ENCODE measurements at places on chromosomes 3 and 15. TPM values are rescaled to one million over a fixed set of nuclear protein-coding genes. Genes with fewer than 3 reads are reported as not detected.

RAB6B gene
- total RNA-seq = 1.5 TPM

GRCh38 chr3:117512975-117513374, 803.4 kb downstream of the TUSC7 start:
- DNase-seq = no peak

DNA sequence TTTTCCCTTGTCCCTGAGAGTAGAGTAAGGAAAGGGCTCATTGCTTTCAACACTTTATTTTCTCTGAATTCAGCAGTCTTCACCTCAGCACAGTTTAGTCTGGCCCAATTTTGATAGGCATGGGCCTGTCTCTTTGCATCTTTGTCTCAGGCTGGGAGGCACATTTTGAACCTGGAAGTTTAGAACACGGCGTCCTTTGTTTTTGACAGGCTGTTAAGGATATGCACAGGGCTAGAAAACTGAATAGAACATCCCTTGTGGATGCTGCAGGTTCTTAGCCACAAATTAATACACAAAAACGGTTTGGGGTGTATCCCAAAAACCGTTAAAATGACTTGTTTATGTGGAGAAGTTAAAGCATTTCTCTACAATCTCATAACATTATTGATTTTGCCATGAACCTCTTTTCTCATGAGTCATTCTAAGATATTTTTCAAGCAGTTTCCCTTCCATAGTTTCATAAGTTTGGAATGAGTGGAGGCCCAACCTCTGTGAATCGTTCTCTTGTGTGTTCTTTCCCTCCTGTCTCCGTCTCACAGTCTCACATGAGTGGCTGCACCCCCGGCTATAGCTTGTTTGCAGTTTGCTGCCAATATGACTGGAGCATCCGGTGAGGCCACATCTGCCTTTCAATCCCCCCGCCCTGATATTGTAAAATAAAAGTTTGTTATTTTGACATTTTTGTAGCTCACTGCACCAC, 192.9 kb upstream of the EIF1B start:
- DNase-seq = no peak

NOX5 gene
- not detected for total RNA-seq

DNA sequence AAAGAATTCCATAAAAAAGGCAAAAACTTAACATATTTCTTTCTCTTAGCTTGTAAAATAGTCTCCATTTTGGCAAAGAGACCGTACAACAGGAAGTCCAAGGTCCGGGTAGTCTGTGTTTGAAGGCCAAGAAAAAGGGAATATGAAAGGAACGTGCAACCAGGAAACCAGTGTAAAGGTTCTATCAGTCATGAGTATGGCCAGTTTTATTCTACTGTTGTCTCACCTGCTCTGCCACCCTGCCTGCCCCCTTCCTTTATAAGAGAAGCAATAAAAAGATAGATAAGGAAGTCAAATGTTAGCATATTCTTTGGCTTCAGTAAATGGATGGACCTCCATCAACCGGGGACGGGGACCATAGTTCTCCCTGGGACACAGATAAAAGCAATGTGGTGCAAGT, 370.6 kb upstream of the ROBO2 start:
- no peak for DNase-seq

- DNase-seq = no peak
Measured at GRCh38 chr15:78149805-78150751, 916 bp downstream of the IDH3A start.

DNA sequence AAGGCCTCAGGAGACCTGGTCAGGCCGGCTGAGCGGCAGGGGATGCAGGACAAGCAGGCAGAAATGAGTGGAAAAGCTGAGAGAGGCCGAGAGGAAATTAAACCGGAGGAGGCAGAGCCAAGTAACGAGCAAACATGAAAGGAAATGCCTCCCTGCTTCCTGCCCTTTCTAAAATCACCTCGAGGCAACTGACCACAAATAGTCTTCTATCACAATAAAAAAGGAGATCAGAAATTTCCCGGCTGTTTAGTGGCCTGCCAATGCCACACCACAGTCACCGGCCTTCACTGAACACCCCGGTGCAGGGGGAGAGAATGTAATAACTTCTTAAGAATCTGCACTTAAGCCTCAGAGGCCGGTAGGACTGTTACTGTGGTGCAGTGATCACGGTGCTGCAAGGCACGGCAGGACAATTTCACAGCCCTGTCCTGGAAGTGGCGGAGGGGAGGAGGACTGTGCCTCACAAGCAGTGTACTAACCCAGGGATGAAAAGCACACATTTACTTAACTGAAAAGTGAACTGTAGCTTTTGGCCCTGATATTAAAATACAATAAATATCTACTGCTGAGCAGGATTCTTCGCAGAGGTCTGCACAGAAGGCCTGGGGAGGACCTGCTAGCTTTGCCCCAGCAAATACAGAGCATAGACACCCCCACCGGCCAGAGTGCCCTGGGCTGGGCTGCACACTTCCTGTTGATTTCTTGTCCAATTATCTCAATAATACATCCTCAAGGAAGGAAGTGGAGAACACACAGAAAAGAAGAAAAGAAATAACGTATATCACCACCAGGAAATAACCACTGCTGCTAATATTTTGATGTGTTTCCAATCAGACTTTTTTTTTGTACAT, 183.5 kb upstream of the NSMCE3 start:
- no peak for DNase-seq

GRCh38 chr3:107384907-107385306, 7.7 kb downstream of the CCDC54 start:
- DNase-seq = no peak

- no peak for DNase-seq
Measured at GRCh38 chr15:74215958-74216357, 13.4 kb upstream of the STRA6 start.

NECTIN3 gene
- 60.3 TPM for total RNA-seq

GRCh38 chr3:122183521-122183892, at the start of gene CASR:
CASR (plus strand) TSS chr3:122183668; CDS start chr3:122254190, 70,522 bp downstream.
- DNase-seq = no peak

GRCh38 chr3:36457667-36458066, 77.4 kb downstream of the STAC start:
- no peak for DNase-seq

CHRM5 gene
- total RNA-seq = not detected

EBLN2 gene
- 13.3 TPM for total RNA-seq

DNA sequence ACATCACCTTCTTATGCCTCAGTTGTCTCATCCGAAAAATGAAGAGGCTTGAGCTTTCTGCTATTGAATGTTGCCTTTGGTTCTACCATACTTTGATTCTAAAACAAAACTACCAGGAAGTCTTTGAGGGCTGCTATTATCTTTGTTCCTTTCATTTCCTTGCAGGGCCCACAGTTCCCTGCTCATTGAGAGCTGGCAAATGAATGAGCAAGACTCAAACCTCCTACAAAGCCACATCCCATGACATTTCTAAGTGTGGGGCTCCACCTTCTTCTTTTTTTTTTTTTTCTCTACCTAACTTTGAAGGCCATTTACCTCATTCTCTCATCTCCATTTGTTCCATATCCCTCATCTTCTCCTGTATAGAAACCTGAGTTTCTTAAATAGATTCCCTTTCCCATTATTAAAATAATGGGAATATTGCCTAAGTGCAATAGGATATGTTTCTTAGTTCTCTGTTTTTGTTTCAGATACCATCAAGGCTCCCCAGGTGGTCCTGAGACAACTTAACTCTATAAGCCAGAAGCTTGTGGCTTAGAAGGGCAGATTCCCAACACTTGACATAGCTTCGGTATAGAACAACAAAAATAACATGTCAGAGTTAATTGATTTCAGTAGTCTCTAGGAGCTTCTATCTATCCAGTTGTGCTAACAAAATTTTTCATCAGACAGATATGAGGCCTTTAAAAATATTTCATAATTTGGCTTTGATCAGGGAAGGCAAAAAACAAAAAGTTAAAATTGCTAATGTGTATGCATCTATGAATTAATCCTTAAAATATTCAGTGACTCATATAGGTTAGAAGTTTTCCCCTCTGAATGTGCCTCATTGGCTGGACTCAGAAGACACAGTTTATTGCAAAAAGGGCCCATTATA, 951.6 kb downstream of the TUSC7 start:
- no peak for DNase-seq

GRCh38 chr3:138901567-138901966, 45.4 kb downstream of the FOXL2 start:
- DNase-seq = no peak

- no peak for DNase-seq
Measured at GRCh38 chr15:53251996-53252395, 461.9 kb upstream of the ONECUT1 start.

- DNase-seq = no peak
Measured at GRCh38 chr3:74593152-74593551, 21.3 kb downstream of the CNTN3 start.

DNA sequence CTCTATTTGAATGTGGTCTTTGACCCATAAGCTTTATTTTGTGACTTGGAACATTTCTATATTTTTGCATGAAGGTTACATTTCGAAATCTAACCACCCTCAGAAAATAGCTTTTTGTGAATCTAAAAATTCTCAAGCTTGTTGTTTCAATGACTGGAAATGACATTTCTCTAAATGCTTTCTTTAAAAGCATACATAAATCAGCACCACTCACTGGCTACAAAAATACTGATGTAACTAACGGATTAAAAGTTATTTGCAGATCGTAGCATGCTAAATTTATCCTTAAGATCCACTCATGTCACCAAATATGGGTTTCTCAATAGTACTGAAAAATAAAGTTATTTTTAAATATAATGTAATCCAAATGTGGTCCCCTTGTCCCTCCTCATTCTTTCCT, 55.2 kb upstream of the ACAN start:
- DNase-seq = no peak

WDR93 gene
- not detected for total RNA-seq

GRCh38 chr15:51424780-51425179, 83.3 kb downstream of the GLDN start:
- DNase-seq = no peak

ISLR2 gene
- 5.1 TPM for total RNA-seq

DNA sequence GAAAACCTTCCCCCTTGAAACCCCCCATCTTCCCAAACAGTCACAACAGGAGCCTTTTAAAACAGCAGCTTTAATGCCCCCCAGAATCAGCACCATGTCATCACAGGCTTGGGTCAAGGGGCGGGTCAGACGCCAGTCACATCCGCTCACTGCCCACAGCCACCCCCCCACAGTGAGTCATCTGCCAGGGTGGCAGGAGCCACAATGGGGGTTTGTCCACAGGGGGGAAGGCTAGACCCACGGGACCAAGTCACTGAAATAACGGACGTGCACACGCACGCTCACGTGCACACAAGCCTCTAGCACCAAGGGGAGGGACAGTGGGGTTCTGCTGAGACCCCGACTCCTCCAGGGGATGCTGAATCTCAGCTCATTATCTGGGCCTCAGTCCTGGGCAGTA, 441 bp upstream of the UCN2 start:
- DNase-seq = no peak

- no peak for DNase-seq
Measured at GRCh38 chr3:53597136-53597915, 102.9 kb downstream of the CACNA1D start.

GOLGA6D gene
- not detected for total RNA-seq

THPO gene
- 0.29 TPM for total RNA-seq

GRCh38 chr3:31661993-31662670, 129.4 kb downstream of the STT3B start:
- DNase-seq = no peak

EPHA6 gene
- 2.7 TPM for total RNA-seq

DNA sequence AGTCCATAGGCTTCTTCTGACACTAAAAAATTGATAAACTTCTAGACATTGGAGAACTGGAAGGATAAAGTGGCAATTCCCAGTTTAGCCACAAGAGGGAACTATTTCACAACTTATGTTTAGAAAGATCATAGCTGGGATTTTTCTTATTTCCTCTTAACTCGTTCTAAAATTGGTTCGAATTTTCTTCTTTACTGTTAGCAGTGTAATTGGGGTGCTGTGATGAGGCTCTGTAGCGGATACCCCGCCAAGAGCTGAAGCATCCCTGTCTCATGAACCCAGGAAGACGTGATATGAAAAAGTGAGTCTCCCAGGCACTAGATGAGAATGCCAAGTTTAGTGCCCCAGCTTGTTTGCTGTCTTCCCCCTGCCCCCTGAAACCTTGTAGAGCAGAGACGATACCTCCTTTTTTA, 85.1 kb downstream of the PDCD6IP start:
- DNase-seq = no peak

RGMA gene
- 16.0 TPM for total RNA-seq

DNA sequence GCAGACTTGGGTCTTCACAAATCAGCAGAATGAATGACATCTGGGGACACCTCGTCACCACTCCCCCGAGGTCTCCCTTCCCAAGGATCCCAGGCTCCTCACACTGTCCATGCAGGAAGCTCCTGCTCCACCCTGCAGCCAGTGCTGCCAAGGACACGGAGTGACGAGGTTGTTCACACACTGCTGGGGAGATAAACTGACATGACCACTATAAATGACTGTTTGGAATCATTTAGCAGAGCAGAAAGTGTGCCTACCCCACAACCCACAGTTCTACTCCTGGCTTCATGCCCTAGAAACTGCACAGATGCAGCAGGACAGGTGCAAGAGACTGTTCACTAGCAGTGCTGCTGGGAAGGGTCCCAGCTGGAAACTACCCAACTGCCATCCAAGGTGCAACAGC, 19.7 kb upstream of the PRSS50 start:
- DNase-seq = no peak

DNA sequence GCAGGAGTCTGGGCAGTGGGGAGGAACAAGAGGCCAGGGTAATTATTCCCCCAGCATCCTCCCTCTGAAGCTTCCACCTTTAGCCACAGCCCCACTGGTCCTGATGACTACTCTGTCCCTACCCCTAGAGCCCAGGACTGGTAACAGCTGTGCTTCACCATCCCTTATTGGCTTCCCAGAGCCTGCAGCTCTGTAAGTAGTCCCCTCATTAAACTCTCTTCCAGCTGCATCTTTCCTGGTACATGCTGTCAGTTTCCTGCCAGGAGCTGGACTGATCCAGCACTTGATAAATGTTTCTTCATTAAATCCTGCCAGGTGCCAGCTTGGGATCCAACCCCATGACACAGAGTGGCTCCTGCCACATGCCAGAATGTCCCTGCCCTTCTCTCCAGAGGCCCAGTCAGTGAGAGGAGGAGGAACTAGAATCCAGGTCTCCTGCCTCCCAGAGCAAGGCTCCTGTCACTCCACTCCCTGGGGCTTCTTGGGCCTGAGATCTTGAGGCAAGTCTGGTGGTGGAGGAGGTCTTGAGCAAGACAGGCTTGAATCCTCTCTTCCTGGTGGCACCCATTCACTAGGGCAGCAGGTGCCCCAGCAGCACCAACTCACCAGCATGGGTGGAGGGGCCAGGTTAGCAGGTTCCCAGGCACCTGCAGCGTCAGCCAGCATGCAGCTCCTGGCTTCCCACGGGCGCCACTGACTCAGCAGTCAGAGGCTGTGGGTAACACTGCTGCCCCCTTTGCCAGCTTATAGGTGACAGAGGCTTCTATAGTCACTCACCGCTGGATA, 27.6 kb downstream of the FBXW12 start:
- no peak for DNase-seq

DNA sequence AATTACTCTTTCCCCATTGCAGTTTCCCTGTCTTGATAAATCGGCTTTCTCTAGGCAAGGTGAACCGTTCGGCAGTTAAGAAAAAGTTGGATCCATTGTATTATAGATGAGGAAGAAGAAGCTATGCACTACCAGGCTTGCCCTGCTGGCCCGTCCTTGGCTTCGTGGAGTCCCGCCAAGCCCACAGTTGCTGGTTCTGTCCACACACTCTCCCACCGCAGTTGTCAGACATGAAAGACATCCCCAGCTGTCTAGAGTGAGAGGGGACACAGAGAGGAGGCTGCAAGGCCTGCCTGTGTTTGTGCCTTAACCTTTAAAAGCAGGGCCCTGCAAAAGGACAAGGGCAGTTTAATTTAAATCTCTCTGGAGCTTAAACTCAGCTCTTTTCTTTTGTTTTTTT, 47.2 kb upstream of the PLCL2 start:
- no peak for DNase-seq

DYNLT2B gene
- total RNA-seq = not detected
